ENCODE measurements at places on chromosomes 12 and 14.

- no peak for DNase-seq
Measured at GRCh38 chr14:45065540-45065939, 18.4 kb upstream of the PRPF39 start.

DNA sequence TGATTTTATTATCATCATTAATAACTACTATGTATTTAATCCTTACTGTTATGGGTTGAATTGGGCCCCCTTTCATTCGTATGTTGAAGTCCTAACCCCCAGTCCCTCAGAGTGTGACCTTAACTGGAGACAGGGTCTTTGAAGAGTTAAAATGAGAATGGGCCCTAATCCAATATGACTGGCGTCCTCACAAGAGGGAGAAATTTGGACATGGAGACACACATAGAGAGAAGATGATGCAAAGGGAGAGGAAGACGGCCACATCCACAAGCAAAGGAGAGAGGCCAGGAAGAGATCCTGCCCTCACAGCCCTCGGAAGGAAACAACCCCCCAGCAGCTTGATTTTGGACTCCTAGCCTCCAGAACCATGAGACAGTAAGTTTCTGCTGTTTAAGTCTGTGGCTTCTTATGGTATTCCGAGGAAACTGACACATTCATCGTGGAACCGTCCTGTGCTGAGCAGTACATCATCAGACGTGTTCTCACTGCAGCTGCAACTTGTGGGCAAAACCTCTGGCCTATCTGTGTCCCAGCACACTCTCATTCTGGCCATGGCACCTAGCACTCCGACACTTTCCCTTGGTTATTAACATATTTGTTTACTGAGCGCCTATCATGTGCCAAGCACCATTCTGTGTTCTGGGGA, 127.6 kb downstream of the SLC38A6 start:
- DNase-seq: no peak

DNA sequence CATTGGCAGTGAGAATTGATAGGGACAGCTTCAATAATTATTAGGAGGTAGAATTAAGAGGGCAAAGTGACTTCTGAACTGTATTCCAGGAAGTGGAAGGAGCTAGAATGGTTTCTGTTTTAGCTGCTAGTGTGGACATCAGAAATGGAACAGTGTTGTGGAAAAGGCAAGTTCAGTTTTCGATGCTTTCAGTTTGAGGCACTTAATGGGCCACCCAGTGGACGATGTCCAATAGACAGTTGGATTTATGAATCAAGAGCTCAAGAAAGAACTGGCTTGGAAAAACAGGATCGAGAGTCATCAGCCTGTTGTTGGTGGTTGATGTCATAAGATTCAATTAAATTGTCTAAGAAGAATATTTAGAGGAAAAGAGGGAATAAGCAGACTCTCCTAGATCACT, 136.3 kb downstream of the DYRK2 start:
- DNase-seq: no peak

- DNase-seq: no peak
Measured at GRCh38 chr14:48670939-48671338, 915.2 kb downstream of the RPS29 start.

GRCh38 chr12:119938049-119938667, 50.9 kb upstream of the BICDL1 start:
- DNase-seq: no peak

GRCh38 chr14:105207460-105207901, 26.4 kb upstream of the NUDT14 start:
- no peak for DNase-seq

- no peak for DNase-seq
Measured at GRCh38 chr12:21561158-21561557, 35.1 kb downstream of the SPX start.

- DNase-seq: no peak
Measured at GRCh38 chr12:4045786-4046494, 172.7 kb upstream of the PARP11 start.

- no peak for DNase-seq
Measured at GRCh38 chr12:125239563-125239962, 174.3 kb downstream of the AACS start.

- DNase-seq: no peak
Measured at GRCh38 chr12:34406228-34406995, 384.1 kb downstream of the ALG10 start.

DNA sequence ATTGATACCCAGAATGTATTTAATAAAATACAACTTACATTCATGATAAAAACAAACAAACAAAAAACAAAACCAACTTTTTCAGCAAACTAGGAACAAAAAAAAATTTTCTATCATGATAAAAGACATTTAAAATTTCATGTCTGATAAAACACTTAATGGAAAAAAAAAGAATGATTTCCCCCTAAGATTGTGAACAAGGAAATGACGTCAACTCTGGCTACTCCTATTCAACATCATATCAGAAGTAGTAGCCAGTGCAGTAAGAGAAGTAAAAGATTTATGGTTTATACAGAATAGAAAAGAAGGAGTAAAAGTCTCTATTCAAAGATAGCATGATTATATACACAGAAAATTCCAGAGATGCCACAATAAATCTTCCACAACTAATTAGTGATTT, 1306.6 kb downstream of the FSCB start:
- DNase-seq: no peak

- no peak for DNase-seq
Measured at GRCh38 chr14:21719841-21720240, 46.2 kb upstream of the OR4E1 start.

GRCh38 chr14:98593361-98593761, 678.6 kb downstream of the BCL11B start:
- DNase-seq: no peak

DNA sequence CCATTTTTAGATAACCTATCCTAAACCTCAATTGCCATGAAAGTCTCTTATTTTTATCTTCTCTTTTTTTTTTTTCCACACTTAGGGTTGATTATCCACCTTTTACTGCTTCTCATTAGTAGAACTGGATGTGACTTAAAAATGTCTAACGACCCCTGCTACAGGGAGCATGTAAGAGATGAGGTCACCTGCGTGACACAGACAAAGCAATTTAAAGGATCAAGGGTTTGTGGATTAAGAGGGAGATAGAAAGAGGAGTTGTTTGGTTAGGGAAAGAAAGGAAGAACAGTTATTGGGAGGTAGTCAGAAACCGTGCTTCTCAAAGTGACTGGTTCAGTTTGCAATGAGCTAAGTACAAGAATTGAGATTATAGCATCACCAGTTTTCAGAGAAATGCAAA, 239.1 kb downstream of the ALX1 start:
- no peak for DNase-seq

- no peak for DNase-seq
Measured at GRCh38 chr12:129440278-129440677, 463.5 kb downstream of the TMEM132D start.

DNA sequence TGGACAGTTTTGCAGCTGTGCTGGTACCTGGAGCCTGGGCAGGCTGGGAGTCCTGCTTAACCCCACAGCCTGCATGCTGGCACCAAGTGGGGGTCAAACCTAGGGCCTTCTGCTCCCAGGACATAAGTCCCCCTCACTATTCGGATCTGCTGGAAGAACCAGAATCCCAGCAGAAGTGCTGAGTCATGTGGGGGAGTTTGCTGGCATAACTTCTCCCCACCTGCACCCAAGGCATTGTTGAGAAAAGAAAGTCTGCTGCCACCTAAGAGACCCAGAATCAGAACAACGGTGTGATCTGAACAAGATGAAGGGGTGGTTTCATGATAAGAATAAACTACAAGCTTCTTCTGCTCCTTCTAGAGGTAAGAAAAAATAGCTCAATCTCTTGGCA, 102.7 kb downstream of the RBM19 start:
- no peak for DNase-seq

GRCh38 chr14:97177635-97178034, 380.5 kb downstream of the VRK1 start:
- DNase-seq: no peak

DNA sequence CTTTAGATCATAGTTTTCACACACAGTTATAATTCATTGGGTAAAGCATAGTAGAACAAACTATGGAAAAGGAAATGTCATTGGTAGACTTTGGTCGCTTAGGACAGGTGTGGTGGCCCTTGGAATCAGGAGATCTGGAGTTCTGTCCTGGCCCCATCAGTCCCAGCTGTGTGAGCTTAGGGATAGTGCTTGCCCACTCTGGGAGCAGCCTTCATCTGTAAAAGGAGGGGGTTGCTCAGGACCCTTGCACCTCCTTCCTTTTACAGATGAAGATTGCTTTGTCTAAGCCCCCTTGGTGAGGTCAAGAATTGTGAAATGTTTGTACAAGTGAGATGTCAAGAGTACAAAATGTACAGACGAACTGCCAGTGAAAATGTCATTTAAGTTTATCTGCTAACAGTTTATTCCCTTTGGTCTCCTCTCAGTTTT, 93.2 kb downstream of the BORCS5 start:
- no peak for DNase-seq

DNA sequence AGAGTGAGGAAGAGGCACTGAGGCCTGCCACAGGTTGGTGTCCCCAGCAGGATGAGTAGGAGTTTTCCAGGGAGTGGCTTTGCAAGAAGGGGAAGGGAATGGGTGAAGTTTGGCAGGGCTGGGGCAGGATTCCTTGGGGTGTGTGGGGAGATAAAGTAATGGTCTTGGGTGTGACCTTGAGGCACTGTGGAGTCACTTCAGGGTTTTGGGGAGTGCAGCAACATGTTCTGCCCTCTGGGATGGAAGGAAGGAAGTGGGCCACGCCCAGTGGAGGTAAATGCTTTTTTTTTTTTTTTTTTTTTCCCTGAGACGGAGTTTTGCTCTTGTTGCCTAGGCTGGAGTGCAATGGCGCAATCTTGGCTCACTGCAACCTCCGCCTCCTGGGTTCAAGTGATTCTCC, 108.9 kb downstream of the ADCK1 start:
- no peak for DNase-seq

- no peak for DNase-seq
Measured at GRCh38 chr12:55039395-55040354, 19.9 kb downstream of the NEUROD4 start.

GRCh38 chr12:90112666-90113065, 404.0 kb upstream of the ATP2B1 start:
- DNase-seq: no peak

DNA sequence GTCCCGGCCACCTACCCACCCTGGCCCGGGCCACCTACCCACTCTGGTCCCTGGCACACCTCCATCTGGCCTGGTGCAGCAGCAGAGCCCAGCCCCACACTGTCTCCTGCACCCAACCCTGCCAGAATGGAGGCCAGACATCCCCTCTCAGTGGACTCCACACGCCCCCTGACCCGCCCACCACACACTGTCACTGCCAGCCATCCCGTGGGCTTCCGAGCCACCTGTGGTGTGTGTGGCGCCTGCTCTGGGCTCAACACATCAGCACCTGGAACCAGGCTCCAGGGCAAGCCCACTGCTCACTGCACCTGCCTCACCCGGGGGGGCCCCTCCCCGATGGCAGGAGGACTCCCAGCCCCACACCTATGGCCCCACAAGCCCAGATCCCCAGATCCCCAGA, 50.5 kb downstream of the FBRSL1 start:
- DNase-seq: no peak

GRCh38 chr14:69519204-69520100, 34.9 kb downstream of the PLEKHD1 start:
- DNase-seq: no peak

DNA sequence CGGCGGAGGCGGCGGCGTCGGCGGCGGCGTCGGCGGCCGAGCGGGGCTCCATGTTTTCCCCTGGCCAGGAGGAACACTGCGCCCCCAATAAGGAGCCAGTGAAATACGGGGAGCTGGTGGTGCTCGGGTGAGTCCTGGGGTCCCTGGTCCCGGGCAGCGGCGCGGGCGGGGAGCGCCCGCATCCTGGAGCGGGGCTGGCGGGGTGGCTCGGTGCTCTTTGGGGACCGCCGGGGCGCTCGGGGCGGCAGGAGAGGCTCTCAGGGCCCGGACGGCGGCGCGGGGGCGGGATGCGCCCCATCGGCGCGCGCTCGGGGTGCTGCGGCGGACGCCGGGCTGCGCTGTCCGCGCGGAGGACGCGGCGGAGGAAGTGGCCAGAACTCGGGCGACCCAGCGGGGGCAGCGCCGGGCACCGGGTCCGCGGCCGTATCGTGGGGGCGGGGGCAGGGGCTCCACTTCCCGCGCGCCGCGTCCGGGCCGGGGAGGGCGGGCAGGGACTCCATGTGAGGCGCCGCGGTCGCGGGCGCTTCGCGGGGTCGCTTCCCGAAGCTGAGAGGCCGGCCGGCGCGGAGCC, 485 bp downstream of the PELI2 start:
- DNase-seq: no peak

DNA sequence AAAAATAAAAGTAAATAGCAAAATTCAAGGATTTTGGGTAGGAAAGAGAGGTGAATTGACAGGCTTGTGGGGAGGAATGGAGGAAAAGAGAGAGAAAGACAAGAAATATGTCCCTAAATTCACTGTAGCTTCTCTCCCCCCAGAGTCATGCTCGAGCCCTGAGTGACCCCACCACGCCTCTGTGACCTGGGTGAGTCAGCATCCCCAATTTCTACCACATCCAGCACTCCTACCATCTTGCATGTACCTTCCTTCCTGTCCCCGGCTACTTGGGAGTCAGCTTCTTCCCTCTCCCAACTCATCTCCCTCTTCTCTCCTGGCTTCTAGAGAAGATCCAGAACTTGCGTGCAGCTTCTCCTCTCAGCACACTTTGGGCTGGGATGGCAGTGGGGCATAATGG, 9.8 kb downstream of the ZNF219 start:
- no peak for DNase-seq

GRCh38 chr14:78016532-78016931, 153.6 kb upstream of the NRXN3 start:
- DNase-seq: no peak

DNA sequence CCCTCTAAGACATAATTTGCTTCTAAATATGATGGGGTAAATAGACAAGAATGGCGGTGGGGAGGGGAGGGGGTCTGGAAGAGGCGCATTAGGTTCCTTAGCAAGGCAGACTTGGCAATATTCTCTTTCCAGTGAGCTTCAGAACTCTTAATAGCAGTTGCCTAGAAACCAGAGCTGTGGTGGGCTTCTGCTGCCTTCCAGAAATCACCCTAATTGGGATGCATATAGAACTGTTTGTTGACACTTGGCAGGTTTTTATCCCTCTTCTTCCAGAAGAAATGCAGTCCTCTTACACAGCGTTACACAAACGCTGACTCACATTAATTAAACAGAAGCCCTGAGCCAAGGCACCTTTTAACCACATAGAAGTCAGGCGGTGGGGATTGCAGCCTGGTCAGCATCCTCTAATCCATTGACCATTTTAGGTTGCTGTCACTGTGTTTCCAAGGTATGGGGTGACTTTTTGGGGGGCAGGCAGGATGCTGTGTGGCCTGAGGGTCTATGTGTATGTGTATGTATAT, 114.1 kb downstream of the CCDC60 start:
- DNase-seq: no peak

- no peak for DNase-seq
Measured at GRCh38 chr14:100771121-100771800, 44.6 kb downstream of the DLK1 start.

DNA sequence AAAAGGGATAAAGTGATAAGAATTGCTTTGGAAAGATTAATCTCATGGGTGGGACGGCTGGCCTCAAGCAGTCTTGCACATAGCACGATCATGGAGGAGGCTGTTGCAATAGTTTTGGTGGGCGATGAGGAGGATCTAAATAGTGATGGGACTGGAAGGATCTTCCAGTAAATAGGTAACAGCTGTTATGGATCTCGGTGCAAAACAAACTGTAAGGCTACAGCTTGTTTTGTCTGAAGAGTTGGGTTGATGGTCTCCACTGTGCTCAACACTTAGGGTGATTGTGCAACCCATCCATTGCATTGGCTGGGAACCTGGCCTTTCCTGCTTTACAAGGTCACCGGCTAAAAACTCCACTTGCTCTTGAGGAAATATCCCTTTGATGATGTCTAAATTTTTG, 21.0 kb downstream of the IGF1 start:
- no peak for DNase-seq
